HFFc6 (cell line): ENCODE measurements at places on chromosomes 1 and 21. TPM values are rescaled to one million over a fixed set of nuclear protein-coding genes. Genes with fewer than 3 reads are reported as not detected.

LAMTOR2 gene
- total RNA-seq = 59.7 to 73.6 TPM (median 72.2 TPM) in 3 replicates

SLC9C2 gene
- total RNA-seq = not detected in 3 replicates

- peaks cover 100% of the 10 kb centered on the region for H3K4me1 ChIP-seq
- H3K27me3 ChIP-seq = peaks cover 11% of the 10 kb centered on the region
- no peak for DNase-seq
- H3K36me3 ChIP-seq = peaks cover 49% of the 10 kb centered on the region
- H3K4me3 ChIP-seq = peak overlapping the region; percentile 75; the same call in 1 of the 2 replicates
Observed at GRCh38 chr1:203671047-203671446, 44.4 kb downstream of the ATP2B4 start.

DNA sequence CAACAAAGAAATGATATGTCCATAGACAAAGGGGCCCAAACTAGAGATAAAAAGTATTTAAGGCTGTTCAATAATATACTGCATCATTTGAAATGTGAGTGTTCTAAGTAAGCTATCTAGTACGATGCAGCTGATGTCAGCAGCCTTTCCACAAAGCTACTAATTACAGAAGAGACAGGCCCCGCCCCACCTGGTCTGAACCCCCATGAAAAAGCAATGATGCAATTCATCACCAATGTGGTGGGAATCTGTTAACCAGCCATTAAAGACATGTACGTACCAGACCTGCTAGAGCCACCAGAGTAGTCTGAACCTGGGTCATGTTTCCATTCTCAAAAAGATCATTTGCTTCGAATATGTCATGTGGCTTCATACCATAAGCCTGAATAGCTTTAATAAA is 25.1 kb downstream of the CNN3 start:
- peaks cover 42% of the 10 kb centered on the region for H3K36me3 ChIP-seq
- DNase-seq = no peak
- H3K4me1 ChIP-seq = peaks cover 59% of the 10 kb centered on the region
- no peaks in the 10 kb centered on the region for H3K27me3 ChIP-seq
- no peak overlapping the region for H3K4me3 ChIP-seq

GRCh38 chr1:203681739-203682138 is 55.1 kb downstream of the ATP2B4 start:
- H3K27ac ChIP-seq = peak overlapping the region; percentile 73; the same call in 1 of the 2 replicates
- peaks cover 28% of the 10 kb centered on the region for H3K36me3 ChIP-seq
- H3K27me3 ChIP-seq = peaks cover 5% of the 10 kb centered on the region
- DNase-seq = no peak

GRCh38 chr1:218058730-218059129 is 226.4 kb upstream of the RRP15 start:
- H3K4me1 ChIP-seq = no peaks in the 10 kb centered on the region
- H3K27me3 ChIP-seq = no peaks in the 10 kb centered on the region
- no peak overlapping the region for H3K27ac ChIP-seq
- H3K36me3 ChIP-seq = no peaks in the 10 kb centered on the region

DNA sequence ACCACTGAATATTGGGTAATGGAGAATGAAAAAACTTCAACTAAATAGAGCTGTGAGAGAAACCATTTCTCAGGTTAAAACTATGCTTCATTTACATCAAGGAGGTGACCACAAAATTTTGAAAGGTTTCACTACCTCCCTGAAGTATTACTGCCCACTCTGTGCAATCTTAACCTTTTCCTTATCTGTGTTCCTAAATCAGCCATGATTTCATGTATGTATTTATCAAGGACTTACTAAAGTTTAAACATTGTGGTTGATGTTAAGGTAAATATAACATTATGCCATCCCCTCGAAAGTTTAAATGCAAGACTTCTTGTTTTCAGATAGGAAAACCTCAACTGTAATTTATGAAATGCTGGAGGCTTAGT is 84.4 kb downstream of the CLEC20A start:
- peaks cover 19% of the 10 kb centered on the region for H3K4me1 ChIP-seq
- H3K36me3 ChIP-seq = peaks cover 48% of the 10 kb centered on the region
- no peak overlapping the region for H3K27ac ChIP-seq
- H3K4me3 ChIP-seq = no peak overlapping the region

GRCh38 chr1:89356658-89357400 is 7.0 kb upstream of the GBP6 start:
- no peak overlapping the region for H3K4me3 ChIP-seq
- H3K27ac ChIP-seq = no peak overlapping the region
- H3K27me3 ChIP-seq = no peaks in the 10 kb centered on the region; the same call in 1 of the 2 replicates
- peaks cover 13% of the 10 kb centered on the region for H3K4me1 ChIP-seq

DNA sequence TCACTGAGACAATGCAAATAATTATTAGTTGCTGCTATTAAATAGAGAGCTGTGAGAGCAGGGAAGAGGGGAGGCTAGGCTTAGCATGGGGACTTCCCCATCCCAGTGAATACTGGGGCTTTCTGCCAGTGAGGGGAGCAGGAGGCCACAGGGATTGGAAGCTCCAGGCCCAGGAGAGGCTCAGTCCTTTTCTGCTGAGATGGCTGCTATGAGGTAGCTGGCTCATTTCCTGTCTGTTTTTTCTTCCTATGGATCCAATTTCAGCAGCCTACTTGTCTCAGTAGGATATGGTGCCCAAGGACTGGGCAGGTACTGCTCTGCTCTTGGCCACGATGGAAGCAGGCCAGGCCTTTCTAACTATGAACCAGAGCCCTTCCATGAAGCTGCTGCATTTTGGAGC is 10.0 kb downstream of the STMN1 start:
- DNase-seq = no peak
- H3K4me1 ChIP-seq = peaks cover 60% of the 10 kb centered on the region
- peaks cover 11% of the 10 kb centered on the region for H3K36me3 ChIP-seq

DNA sequence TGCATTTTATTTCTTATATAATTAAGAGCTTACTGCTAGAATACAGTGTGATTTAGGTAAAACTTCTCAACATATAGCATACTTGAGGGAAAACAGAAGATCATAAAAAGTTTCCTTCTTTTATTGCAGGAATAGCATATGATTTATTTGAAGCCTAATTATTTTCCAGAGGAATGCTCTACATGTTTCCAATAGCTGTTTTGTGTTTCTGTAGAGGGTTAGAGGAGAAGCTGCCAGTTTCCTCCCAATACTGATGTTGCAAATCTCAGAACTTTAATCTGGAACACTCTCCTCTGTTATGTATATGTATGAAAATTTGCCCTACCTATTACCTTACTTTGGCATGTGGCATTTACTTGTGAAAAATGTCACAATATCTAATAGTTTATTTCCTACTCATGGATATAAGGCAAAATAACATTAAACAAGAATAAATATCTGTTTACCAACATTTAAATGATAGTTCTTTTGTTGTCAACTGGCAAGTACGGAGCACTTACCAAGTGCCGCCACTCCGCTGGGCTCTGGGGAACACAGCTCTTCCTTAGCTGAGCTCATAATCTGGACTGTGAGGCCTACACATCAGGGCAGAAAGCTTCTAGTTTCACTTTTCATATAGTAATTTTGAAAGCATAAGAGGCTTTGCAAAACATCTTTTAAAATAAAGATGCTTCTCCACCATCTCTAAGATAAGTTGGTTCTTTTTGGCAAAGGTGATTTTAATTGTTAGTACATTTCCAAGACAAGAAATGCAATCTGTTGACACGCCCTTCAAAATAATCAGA is 239.8 kb upstream of the C1orf105 start:
- H3K4me3 ChIP-seq = peak overlapping the region; percentile 85
- DNase-seq = peak; percentile 8
- no peaks in the 10 kb centered on the region for H3K36me3 ChIP-seq
- peak overlapping the region; percentile 88 for H3K27ac ChIP-seq
- peaks cover 52% of the 10 kb centered on the region for H3K4me1 ChIP-seq

GRCh38 chr1:246210756-246211155 is 296.3 kb downstream of the SMYD3 start:
- H3K36me3 ChIP-seq = peaks cover 4% of the 10 kb centered on the region; the same call in 1 of the 2 replicates
- H3K4me1 ChIP-seq = peaks cover 38% of the 10 kb centered on the region
- H3K4me3 ChIP-seq = no peak overlapping the region
